Osteoblast (primary cell): ENCODE measurements at places on chromosomes 11 and 22.

- H3K27me3 ChIP-seq = no peaks in the 10 kb centered on the region
- H3K4me1 ChIP-seq = no peaks in the 10 kb centered on the region
- H3K36me3 ChIP-seq = peaks cover 12% of the 10 kb centered on the region
- no peak overlapping the region for H3K4me3 ChIP-seq
- no peak overlapping the region for H3K27ac ChIP-seq
Measured at GRCh38 chr11:73907191-73907590, 30.4 kb downstream of the PAAF1 start.

- no peak overlapping the region for H3K27ac ChIP-seq
- no peak for DNase-seq
- no peaks in the 10 kb centered on the region for H3K27me3 ChIP-seq
- H3K4me3 ChIP-seq = no peak overlapping the region
Measured at GRCh38 chr11:47149782-47150181, 26.9 kb downstream of the ARFGAP2 start.

- no peak for DNase-seq
- no peaks in the 10 kb centered on the region for H3K4me1 ChIP-seq
- H3K27me3 ChIP-seq = no peaks in the 10 kb centered on the region
- H3K27ac ChIP-seq = no peak overlapping the region
Measured at GRCh38 chr11:73998846-73999575, 9.9 kb downstream of the UCP3 start.

DNA sequence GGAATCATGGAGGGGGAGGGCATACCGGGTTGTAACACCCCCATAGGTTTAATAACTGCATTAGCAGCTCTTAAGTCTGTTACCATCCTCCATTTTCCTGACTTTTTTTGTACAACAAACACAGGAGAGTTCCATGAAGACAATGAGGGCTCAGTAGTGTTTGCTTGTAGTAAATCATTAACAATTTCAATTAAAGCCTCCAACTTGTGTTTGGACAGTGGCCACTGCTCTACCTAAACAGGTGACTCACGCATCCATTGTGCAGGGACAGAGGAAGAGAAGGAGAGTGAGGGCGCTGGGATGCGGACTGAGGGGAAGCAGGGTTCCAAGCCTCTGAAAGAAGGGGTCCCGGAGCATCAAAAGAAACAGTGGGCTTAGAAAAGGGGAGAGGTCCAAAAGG, 21.3 kb upstream of the MTNR1B start:
- no peak overlapping the region for H3K4me3 ChIP-seq
- no peak for DNase-seq
- H3K36me3 ChIP-seq = no peaks in the 10 kb centered on the region

- H3K27ac ChIP-seq = no peak overlapping the region
- DNase-seq = no peak
- H3K27me3 ChIP-seq = no peaks in the 10 kb centered on the region
Measured at GRCh38 chr11:111986589-111986988, 38.6 kb upstream of the DLAT start.

- no peaks in the 10 kb centered on the region for H3K36me3 ChIP-seq
- H3K4me1 ChIP-seq = no peaks in the 10 kb centered on the region
Measured at GRCh38 chr11:36062796-36063365, 119.0 kb downstream of the LDLRAD3 start.

DNA sequence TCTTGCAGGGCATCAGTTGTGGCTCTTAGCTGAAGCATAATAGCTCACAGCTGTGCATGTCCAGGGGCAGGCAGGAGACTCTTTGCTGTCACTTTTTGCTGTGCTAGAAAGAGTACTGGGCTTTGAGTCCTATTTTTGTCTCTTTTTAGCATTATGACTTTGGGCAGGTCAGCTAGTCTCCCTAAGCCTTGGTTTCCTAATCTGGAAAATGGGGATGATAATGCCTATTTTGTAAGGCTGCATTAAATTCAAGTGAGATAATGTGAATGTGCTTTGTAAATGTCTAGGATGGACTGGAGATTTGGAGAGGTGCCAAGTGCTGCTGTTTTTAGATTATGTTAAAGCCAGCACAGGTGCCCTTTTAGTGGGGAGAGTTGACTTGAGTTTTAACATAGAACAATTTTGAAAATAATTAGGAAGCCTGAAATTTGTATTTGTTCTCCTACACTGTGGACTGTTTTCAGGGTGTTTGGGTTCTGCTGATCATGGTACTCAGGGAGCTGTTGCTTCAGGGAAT, 19.1 kb downstream of the CABIN1 start:
- no peak for DNase-seq
- H3K4me3 ChIP-seq = no peak overlapping the region
- no peak overlapping the region for H3K27ac ChIP-seq
- H3K27me3 ChIP-seq = no peaks in the 10 kb centered on the region
- H3K4me1 ChIP-seq = no peaks in the 10 kb centered on the region

GRCh38 chr11:31492320-31492913, 17.0 kb downstream of the IMMP1L start:
- H3K4me1 ChIP-seq = peaks cover 9% of the 10 kb centered on the region
- peak; percentile 38 for DNase-seq
- no peak overlapping the region for H3K27ac ChIP-seq
- no peaks in the 10 kb centered on the region for H3K36me3 ChIP-seq
- no peak overlapping the region for H3K4me3 ChIP-seq
- H3K27me3 ChIP-seq = no peaks in the 10 kb centered on the region
